ENCODE measurements at places on chromosomes 1 and 21.

DNA sequence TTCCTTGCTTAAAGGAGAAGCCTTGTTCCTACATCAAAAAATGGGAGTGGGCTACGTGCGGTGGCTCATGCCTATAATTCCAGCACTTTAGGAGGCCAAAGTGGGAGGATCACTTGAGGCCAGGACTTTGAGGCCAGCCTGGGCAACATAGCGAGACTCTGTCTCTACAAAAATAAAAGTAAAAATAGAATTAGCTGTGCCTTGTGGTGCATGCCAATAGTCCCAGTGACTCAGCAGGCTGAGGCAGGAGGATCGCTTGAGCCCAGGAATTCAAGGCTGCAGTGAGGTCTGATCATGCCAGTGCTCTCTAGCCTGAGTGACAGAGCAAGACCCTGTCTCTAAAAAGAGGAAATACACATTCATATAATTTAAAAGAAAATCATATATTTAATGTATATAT, 127.1 kb downstream of the C1orf21 start:
- no peak for DNase-seq

- peak; percentile 38 for DNase-seq
Measured at GRCh38 chr1:160078512-160079195, 2.7 kb upstream of the KCNJ9 start.

GRCh38 chr1:34324879-34325440, 148.3 kb downstream of the C1orf94 start:
- no peak for DNase-seq

DNA sequence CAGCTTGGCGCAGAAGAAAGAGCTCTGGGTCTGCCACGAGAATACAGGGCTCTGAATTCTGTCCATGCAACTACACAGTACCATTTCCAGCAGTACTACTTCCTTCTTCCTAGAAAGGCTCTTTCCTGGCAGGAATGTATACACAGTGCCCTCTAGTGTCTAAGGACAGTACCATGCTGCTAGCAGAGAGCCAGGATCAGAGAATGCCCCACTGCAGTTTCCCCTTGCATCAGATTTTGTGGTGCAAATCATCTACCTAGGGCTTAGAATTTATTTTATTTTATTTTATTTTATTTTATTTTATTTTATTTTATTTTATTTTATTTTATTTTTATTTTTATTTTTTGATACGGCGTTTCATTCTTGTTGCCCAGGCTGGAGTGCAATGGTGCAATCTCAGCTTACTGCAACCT, 50.8 kb downstream of the PAX7 start:
- DNase-seq, result no peak

DNA sequence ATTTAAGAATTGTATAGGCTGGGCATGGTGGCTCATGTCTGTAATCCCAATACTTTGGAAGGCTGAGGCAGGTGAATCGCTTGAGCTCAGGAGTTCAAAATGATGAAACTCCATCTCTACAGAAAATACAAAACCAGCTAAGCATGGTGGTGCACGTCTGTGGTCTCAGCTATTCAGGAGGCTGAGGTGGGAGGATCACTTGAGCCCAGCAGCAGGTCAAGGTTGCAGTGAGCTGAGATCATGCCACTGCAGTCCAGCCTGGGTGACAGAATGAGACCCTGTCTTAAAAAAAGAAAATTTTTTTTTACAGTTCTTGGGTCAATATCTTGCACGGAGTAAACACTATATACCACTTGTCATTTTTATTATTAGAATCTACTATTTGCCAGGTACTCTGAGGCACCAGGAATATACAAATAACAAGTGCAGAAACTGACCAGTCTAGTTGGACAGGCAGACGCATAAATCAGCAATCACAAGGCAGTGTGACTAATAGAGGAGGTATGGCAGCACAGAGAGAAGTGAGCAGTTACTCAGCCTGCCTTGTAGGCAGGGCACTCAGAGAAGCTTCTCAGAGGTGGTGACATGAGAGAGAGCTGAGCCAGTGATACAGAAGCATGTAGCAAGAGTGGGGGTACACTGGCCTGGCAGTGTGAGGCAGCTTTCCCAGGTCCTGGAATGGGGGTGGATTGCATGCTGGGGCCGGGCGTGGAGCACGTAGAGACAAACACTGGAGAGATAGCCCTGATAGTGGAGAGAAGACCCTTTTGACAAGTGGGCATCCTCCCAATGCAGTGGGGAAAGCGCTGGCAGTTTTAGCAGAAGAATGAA, 8.0 kb downstream of the PHLDA3 start:
- no peak for DNase-seq

DNA sequence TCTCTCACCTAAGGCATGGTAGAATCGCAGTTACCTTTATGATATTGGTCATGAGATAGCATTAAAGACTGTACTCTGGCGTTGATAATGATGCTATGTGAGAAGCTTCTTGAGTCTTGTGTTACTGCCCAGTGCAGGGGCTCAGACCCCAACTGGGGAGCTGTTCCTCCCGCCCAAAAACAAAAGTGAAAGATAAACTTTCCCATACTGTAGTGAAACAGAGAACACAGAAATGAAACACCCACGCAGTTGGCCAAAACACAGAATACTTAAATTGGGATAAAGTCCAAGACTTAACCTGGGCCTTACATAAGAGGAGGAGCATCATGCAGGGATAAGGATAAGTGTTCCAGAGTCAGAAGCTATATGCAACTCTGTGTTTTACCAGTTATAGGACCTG, 130.6 kb downstream of the HHIPL2 start:
- DNase-seq, result no peak

GRCh38 chr1:217211486-217211885, 419.4 kb downstream of the GPATCH2 start:
- DNase-seq, result no peak

GRCh38 chr1:52122384-52122783, 19.5 kb upstream of the ZFYVE9 start:
- DNase-seq, result no peak

DNA sequence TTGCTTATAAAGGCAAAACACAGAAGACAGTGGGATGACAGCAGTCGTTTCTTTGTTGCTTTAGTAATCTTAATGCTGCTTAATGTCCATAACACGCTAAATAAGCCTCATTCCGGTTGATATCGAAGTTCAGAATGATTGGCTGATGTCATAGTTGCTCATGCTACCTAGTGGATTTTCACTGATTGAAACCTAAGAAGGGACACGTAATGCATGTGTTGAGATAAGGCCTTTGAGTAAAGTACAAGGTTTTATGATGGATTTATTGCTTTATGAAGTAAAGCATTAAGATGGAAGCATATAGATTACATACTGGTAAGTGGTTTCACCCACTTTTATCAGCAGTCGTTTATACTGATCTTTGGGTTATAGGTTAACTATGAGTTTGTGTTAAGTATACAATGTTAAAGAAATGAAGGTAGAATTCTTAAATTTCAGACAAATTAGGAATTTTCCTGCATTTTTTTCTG, 25.1 kb downstream of the IARS2 start:
- DNase-seq, result no peak

- DNase-seq, result no peak
Measured at GRCh38 chr1:176656257-176656995, 193.5 kb downstream of the PAPPA2 start.

- DNase-seq, result no peak
Measured at GRCh38 chr1:25545767-25546166, 2.4 kb downstream of the LDLRAP1 start.

DNA sequence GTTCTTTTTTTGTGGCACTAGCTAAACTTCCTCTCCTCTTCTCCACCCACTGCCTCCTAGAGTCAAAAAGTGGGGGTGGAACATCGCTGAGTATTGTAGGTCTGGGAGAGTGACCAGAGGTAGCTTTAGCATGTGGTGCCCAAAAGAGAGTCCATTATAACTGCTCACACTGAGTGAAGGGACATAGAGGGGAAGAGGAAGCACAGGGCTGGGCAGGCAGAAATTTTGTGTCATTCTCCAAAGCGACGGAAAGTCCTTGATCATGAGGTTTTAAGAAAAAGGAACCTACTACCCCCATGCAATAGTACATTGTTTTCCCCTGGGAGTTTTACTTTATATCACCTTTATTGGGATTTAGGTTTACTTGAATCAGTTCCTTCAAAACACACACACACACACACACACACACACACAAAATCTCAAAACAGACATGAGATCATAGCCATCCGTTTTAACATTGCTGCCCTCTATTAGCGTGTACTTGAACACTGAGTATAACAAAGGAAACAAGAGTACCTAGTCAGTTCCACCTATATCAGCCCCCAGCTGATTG, 4.1 kb downstream of the CD84 start:
- no peak for DNase-seq

GRCh38 chr1:8643542-8644536, 173.6 kb downstream of the RERE start:
- DNase-seq, result no peak

- DNase-seq, result no peak
Measured at GRCh38 chr1:54276617-54277450, 76.9 kb downstream of the MRPL37 start.

DNA sequence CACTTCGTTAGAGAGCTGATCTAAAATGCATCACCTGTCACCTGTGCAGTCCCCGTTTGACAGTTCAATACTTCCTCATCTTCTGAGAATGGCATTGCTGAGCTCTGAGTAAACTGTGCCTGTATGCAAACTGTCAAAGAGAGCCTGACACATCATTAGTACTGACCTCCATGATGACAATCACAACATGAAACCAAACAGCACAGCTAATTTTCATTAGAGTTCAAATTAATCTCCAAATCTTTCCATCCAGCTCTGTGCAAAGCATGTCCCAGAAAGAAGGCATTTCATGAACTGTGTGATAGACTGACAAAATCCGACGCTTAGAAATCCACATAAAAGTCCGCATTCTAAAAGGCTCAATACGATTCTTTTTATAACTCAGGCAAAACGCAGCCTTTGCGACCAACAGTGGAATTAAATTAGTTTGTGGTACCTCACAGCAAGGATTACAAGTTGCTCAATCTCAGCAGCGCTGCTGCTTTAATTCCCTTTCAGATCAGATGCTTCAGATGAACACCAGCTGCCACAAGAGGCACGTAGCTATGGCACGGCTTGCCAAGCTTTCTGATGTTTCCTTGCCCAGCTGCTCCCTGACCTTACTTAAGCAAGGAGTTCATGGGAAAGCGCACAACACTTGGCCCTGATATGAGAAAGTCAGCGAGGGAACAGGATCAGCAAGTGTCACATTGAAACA, 765.5 kb upstream of the PRMT6 start:
- no peak for DNase-seq

DNA sequence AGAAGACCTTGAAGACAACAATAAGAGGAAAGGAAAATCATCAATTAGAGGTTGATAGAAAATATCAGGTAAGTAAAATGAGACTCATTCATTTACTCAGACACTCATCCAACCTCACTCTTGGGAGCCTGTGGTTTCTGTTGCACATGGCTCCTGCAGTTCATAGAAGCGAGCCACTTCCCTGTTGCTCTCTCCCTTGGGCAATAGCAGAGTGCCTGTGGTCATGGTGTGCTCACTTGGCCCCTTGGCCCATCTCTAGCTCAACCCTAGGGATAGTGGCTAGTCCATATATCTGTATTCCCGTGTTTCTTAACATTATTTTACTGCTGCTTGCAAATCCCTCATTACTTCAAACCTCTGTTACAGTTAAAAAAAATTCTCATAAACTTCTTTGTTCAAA, 368.6 kb downstream of the PTPRC start:
- no peak for DNase-seq

- no peak for DNase-seq
Measured at GRCh38 chr21:15706696-15707095, 23.1 kb upstream of the USP25 start.

DNA sequence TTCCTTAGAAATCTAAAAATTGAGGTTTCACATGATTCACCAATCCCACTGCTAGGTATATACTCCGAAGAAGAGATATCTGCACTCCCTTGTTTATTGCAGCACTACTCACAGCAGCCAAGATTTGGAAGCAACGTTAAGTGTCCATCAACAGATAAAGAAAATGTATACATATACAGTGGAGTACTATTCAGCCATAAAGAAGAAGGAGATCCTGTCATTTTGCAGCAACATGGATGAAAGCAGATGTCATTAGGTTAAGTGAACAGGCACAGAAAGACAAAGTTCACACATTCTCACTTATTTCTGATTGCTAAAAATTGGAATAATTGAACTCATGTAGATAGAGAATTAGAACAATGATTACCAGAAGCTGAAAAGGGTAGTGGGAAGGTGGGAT, 56.4 kb downstream of the RABGAP1L start:
- DNase-seq, result no peak

- no peak for DNase-seq
Measured at GRCh38 chr21:44820851-44821250, 3.0 kb upstream of the SUMO3 start.

- no peak for DNase-seq
Measured at GRCh38 chr21:33348706-33349105, 23.9 kb downstream of the IFNAR1 start.

DNA sequence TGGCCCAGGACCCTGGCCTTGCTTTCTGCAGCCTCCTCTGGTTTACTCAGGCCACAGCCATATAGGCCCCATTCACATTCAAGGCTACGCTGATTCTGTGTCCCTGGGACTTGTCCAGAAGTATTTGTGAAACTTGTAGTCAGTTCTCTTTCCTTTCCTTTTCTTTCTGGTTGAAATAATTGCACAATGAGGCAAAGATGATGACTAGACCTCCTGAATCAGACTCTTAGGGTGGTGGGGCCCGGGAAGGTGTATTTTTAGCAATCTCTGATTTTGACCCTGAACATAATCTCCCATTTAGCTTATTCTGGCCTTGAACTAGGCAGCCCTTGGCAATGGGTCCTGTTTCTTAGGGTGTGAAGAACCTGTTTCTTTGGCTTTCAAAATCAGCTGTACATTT, 39.9 kb downstream of the STUM start:
- DNase-seq, result no peak

- no peak for DNase-seq
Measured at GRCh38 chr1:194968916-194969315, 1639.3 kb downstream of the KCNT2 start.

GRCh38 chr1:182588500-182589396, at the start of gene RNASEL:
Gene RNASEL (minus strand): TSS chr1:182589256. CDS start chr1:182586806, 2,450 bp downstream.
- DNase-seq, result peak; percentile 45

DNA sequence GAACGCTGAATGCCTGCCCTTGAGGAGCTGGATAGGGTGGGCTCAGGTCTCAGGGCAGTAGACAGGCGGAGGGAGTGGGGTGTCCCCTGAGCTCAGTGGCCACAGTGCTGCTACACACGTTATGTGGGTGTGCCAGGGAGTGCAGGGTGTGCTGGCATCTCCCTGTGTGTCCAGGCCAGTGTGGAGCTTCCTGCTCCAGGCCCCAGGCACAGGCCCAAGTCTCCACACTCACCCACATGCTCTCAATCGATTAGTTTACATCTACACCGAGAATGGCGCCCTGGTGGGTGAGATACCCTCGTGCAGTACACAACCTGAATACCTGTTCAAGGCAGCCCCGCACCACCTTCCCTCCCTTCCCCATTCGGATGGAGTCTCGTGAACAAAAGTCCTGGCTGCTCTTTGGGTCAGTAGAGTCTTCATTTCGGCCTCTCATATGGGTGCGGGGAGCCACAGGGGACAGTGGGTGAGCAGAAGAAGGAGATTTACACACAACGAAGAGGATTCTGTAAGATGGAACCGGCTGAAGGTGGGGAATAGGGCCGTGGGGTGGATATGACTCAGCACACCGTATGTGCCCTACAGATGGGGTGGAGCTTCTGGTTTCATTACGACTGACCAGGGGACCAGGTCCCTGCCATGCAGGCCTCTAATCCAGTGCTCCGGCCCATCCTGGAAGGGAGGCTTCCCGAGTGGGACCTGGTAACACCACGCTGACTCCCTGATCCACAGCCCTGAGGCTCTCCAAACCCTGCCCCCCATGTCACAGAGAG, 93.3 kb downstream of the SPSB1 start:
- DNase-seq, result no peak

GRCh38 chr1:245896258-245896657, 610.8 kb downstream of the SMYD3 start:
- DNase-seq, result no peak

Measured in activated CD4-positive, alpha-beta T cell treated with anti-CD3 and anti-CD28 coated beads for 1 hour (primary cell).